ENCODE measurements at places on chromosomes 2 and 18.

DNA sequence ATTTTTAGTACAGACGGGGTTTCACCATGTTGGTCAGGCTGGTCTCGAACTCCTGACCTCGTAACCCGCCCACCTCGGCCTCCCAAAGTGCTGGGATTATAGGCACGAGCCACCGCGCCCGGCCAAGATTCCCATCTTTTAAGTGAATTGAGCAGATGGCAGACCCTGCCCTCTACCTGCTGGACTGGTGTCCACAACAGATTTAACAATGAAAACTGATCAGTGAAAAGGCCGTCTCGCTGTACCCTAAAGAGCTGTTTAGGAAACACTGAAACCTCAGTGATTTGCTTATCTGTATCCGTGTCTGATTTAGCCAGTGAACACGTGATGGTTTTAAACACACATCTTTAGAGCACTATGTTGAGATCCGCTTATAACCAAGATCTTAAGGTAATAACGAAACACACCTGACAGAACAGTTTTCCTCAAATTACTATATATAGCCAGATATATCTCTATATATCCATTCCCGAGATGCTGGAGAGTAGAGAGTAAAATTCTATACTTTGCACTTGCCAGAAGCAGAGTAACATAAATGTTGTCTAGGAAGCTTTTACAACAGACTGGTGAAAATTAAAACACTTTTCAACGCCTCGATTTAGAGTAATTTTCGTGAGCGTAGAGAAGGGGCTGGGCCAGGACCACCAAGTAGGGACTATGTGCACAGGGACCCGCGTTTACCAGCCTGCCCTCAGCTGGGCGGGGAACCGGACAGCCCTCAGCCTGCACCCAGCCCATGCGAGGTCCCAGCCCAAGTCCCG lies 594 bp downstream of the FAM161A start:
- no peak for DNase-seq

GRCh38 chr2:29987146-29987545 lies 65.8 kb upstream of the ALK start:
- no peak for DNase-seq

DNA sequence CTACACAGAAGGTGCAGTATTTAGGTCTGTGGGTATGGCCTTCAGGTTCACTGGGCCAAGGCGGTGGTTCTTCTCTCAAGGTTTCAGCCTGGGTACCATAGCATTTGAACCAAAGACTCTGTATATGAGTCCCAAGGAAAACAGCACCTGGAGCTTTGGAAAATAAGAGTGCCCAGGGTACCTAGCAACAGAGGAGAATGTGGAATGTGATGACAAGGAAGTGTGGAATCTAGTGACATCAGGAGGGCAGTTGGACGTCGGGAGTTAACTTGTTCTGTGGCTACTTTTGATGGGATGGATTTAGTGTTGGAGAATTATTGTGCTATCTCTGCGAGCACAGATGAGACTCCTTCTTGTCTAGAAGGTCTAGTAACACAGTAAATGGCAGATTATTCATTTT lies 201.2 kb downstream of the NOL4 start:
- no peak for DNase-seq

- no peak for DNase-seq
Observed at GRCh38 chr18:3514312-3515216, 64.6 kb downstream of the TGIF1 start.

DNA sequence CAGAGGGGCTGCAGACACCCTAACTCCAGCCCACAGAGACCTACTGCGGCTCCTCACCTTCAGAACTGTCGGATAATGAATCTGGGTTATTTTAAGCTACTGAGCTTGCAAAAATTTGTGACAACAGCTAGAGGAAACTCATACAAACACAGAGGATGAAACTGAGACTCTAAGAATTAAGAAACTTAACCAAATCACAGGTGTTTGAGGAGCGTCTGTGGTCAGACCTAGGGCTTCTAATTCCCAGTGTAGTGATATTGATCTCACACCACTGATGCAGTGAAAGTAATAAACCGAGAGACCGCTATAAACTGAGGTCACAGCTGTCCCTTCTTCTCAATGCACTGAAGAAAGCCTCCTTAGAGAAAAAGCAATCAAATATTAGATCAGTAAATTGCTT lies 110.1 kb downstream of the RGPD3 start:
- no peak for DNase-seq

DNA sequence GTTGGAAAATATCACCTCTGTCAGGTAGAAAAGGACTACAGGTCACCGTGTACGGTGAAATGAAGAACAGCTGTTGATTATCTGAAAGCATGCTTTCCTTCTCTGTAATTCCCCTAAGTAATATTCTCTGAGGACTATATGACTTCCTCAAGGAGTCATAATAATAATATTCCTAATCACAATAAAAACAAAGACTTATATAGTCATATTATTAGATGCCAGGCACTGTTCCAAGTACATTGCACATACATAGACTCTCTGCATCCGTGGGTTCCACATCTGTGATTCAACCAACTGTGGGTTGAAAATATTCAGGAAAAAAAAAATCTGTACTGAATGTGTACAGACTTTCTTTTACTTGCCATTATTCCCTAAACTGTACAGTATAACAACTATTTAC lies 512.4 kb upstream of the ID2 start:
- no peak for DNase-seq

DNA sequence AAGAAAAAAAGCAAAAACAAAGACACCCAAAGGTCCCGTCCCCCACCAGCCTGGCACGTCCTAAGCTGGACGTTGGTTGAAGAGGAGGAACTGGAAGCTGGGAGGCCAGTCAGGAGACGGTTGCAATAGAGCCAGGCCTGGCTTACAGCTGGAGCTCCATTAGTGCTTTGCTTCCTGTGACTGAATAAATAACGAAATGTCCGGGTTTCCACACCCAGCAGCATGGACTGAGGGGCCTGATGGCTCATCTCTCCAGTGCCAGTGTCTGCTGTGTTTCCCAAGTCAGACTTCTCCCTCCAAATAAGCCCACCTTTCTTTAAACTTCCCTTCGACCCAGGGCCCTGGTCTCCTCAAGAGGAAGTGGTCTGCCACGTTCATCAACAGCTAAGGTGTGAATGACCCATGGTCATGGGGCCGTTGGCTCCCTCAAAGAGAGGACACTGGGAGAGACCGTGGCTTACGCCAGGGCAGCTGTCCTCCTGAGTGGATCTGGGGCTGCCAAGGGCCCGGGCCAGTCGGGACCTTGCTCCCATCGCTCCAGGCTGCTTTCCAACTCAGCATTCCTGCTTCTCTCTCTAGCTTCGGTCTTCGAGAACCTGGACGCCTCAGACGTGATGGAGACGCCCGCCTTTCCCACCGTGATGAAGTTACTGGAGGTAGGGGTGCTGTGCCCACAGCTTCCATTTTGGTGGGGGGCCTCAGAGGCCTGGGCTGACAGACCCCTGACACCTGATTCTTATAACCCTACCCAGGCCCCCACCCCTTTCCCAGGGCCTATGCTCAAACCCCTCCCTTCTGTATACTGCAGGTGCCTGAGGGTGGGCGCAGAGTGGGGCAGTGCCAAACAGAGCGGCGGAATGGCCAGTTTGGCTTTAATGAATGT lies 44.9 kb downstream of the MYO7B start:
- no peak for DNase-seq

DNA sequence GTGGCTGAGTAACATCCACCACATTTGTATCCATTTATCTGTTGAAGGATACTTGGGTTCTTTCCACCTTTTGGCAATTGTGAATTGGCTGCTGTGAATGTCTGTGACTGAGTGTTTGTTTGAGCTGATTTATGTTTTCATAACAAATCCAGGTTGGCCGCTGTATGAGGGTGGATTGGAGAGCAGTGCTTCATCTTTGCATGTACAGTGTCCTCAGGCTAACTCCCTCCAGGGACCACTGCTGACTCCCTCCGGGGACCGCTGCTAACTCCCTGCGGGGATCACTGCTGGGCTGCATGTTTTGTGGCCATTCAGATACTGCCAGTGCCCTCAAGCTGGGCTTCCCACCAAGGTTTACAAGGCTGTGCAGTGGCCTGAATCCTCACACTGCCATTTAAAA lies 10.2 kb downstream of the BOK start:
- no peak for DNase-seq

Measured in stimulated activated CD4-positive, alpha-beta T cell treated with anti-CD3 and anti-CD28 coated beads, Interleukin-15, amount 100 ng/mL, for 1 hour (primary cell).